Skeletal muscle cell (primary cell): ENCODE measurements at places on chromosomes 5 and 9.

DNA sequence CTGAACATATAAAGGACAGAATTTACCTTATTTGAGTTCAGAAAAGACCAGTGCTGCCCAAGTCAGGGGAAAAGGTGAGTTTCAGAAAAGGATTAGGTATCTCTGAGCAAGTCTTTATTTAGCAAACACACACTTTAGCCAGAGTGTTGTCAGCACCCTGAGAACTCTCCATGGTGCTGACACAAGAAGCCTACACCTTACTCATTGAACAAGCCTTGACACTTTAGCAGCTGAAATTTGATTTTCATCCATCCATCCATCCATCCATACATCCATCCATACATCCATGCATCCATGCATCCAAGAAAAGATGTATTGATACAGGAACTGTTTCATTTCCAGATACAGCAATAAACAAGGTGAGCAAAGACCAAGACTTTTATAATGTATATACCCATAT lies 311.2 kb downstream of the TRIM32 start:
- no peak for DNase-seq

DNA sequence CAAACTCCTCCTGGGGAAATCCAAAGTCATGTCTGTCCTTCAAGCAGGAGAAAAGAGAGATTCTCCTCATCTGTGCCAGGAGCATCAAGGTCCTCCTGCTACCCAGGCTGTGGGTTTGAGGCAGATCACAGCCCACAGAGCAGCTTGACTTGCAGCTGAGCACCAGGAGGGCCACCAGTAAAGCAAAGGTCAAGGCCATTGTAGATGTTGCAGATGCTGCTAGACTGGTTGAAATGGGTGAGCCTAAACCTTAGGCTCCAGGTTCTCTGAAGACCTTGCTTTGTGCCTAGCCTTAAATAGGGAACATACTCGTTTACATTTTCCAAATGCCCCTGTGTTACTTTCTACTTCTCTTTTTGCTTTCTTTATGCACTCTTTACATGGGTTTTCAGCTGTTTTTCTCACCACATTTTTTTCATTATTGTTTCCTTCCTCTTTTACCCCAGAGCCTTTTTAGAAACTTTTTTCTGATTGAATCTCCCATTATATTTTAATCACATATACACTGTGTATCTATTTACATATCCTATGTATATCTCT lies at the start of gene IFNA2:
Gene IFNA2, minus strand, starts transcription at position 268 of the 540 bp plus-strand sequence. Its CDS starts 69 bp downstream, at position 199.
- no peak for DNase-seq

DNA sequence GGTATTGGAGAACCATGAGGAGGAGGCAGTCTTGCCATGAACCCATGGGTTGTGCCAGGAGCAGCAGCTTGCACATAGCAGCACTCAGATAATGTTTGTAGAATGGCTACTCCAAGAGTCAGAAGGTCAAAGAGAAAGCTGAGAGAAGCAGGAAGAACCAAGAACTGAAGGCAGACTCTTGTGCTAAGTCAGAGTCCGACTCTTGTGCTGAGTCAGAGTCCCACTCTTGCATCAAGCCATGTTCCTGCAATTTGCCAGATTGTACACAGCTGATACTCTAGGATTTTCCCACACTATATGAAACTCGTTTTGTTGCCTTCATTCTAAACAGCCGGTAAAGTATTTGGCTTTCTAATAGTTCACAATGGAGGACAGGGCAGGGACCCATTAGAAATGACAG lies 26.2 kb upstream of the HSPA9 start:
- DNase-seq = peak; percentile 57

GRCh38 chr5:148205044-148205806 lies 2.4 kb downstream of the SPINK6 start:
- no peak for DNase-seq

- no peak for DNase-seq
These were observed 76.1 kb upstream of the SAP30L start for GRCh38 chr5:154369682-154370081.

- DNase-seq = no peak
These were observed 130.6 kb downstream of the MYO10 start for GRCh38 chr5:16805486-16805885.

GRCh38 chr9:114591291-114591787 lies 3.8 kb downstream of the ATP6V1G1 start:
- peak; percentile 28 for DNase-seq
